Liver (tissue), 10 donors: ENCODE measurements at places on chromosomes 7 and 10. TPM values are rescaled to one million over a fixed set of nuclear protein-coding genes. Genes with fewer than 3 reads are reported as not detected.

GRCh38 chr7:107879400-107880035 is 11.5 kb upstream of the DLD start:
- no peaks in the 10 kb centered on the region for H3K4me1 ChIP-seq
- no peak for DNase-seq
- H3K27me3 ChIP-seq: no peaks in the 10 kb centered on the region
- H3K36me3 ChIP-seq: no peaks in the 10 kb centered on the region

GRCh38 chr7:149449897-149450296 is 11.0 kb downstream of the ZNF777 start:
- H3K27ac ChIP-seq: no peak overlapping the region
- H3K36me3 ChIP-seq: peaks cover 47% of the 10 kb centered on the region
- H3K4me1 ChIP-seq: no peaks in the 10 kb centered on the region
- no peak for DNase-seq

GRCh38 chr7:28260969-28261368 is 80.4 kb upstream of the JAZF1 start:
- H3K27me3 ChIP-seq: no peaks in the 10 kb centered on the region
- DNase-seq: no peak
- H3K36me3 ChIP-seq: no peaks in the 10 kb centered on the region

GRCh38 chr7:37549076-37549931 is 100.6 kb upstream of the ELMO1 start:
- no peak for DNase-seq
- H3K27ac ChIP-seq: no peak overlapping the region
- H3K36me3 ChIP-seq: no peaks in the 10 kb centered on the region
- H3K4me1 ChIP-seq: no peaks in the 10 kb centered on the region
- no peak overlapping the region for H3K4me3 ChIP-seq

LFNG gene
- 2.8 TPM for total RNA-seq

DNA sequence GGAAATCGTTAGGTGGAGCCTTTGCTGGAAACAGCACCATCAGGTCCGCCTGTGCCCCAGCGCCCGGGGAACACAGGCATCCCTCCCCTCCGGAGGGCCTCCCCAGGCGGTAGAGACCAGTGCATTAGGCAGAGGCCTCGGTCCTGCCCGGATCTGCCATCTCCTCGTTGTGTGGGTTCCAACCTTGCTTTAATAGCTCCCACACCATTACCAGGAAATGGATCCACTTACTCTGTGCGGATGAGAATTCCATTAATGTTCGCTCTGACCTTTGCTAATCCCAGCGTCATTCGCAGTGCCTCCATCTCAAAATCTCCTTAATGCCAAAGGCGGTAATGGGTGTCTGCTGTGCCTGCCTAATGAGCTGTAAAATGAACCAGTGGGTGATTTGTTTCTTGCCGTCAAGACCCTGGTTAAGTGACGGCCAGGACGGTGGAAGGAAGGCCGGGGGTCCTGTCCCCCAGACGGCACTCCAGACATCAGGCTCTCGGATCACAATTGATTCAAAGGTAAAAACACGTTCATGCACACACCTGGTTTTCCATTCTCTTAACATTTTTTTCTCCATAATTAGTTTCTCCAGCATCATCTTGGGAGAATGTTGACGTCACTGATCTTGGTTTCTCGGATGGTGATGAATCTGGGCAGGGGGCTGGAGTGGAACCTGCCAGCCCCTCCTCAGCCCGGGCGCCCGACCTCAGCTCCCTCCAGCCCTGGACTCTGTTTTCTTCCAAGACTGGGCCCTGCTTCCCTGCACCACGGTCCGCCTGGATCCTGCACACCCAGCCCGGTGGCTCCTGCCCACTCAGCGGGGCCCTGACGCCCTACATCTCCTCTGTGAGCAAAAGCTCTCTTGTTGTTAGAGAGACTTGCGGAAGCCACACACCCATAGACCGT is 22.8 kb upstream of the FAM20C start:
- H3K27me3 ChIP-seq: no peaks in the 10 kb centered on the region
- DNase-seq: no peak
- no peak overlapping the region for H3K4me3 ChIP-seq
- no peak overlapping the region for H3K27ac ChIP-seq

PDZD7 gene
- total RNA-seq: 0.09 TPM

DNA sequence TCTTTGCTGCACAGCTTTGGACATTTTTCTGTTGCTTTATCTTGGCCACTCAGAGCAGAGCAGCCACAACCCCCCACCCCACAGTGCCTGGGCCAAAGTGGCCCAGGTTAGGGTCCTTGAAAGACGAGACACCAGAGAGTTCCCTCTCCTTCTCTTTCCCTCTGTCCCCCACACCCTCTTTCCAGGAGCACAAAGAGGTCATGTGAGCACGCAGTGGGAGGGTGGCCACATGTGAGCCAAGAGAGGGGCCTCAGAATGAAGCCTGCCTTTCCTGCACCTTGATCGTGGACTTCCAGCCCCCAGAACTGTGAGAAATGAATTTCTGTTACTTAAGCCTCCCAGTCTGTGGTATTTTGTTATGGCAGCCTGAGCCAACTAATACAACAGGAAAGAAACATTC is 14.6 kb upstream of the MSMB start:
- H3K4me1 ChIP-seq: no peaks in the 10 kb centered on the region
- H3K27ac ChIP-seq: no peak overlapping the region
- no peaks in the 10 kb centered on the region for H3K36me3 ChIP-seq
- H3K27me3 ChIP-seq: no peaks in the 10 kb centered on the region
- H3K4me3 ChIP-seq: no peak overlapping the region

GRIFIN gene
- total RNA-seq: not detected

SFTPD gene
- 0.17 TPM for total RNA-seq

GRCh38 chr7:917255-918117 is 37.0 kb downstream of the ADAP1 start:
- H3K4me3 ChIP-seq: no peak overlapping the region
- no peaks in the 10 kb centered on the region for H3K36me3 ChIP-seq
- no peak for DNase-seq
- no peaks in the 10 kb centered on the region for H3K4me1 ChIP-seq
- no peaks in the 10 kb centered on the region for H3K27me3 ChIP-seq
- no peak overlapping the region for H3K27ac ChIP-seq

DNA sequence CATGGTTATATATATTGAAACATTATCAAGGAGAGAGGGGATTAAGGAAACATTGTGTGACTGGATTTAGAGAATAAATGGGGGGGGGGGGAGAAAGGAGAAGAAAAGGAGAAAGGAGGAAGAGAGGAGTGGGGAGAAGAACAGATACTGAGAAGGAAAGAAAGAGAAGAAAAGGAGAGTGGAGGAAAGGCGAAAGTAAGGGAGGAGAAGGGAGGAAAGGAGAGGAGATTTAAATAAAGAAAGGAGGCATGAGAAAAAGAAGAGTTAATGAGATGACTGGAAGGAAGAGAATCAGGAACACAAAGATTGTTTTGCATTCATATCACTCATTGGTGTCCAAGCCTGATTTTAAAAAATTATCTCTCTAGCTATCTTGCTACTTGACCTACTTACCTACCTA is 16.1 kb upstream of the TSPAN12 start:
- H3K36me3 ChIP-seq: no peaks in the 10 kb centered on the region
- H3K27me3 ChIP-seq: no peaks in the 10 kb centered on the region
- H3K4me3 ChIP-seq: no peak overlapping the region
- H3K4me1 ChIP-seq: no peaks in the 10 kb centered on the region

- no peaks in the 10 kb centered on the region for H3K27me3 ChIP-seq
- no peak for DNase-seq
Observed at GRCh38 chr7:28865601-28866144, 92.5 kb downstream of the TRIL start.

- no peak for DNase-seq
- no peaks in the 10 kb centered on the region for H3K27me3 ChIP-seq
- no peaks in the 10 kb centered on the region for H3K36me3 ChIP-seq
- no peak overlapping the region for H3K4me3 ChIP-seq
Observed at GRCh38 chr10:93124580-93125318, 51.1 kb downstream of the CYP26A1 start.
